ENCODE measurements at places on chromosomes 16 and 17.

- DNase-seq, result no peak
Observed at GRCh38 chr16:54107583-54108202, 178.9 kb downstream of the IRX3 start.

DNA sequence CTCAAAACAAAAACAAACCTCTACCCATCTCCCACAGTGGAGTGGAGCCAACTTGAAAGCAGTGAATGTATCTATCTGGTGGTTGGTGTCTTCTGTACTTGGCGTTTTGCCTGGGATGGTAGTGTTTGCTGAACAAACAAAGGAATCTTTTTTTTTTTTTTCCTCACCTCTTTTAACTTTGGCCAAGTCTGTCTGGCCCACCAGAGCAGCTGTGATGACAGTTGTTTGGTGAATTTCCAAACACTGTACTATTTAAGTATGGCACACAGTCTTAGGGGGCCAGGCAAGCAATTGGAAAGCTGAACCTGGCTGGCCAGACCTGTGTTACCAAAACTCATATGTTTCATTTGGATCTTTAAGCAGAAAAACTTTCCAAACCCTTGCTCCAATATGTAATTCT, 101.8 kb upstream of the CDH13 start:
- DNase-seq, result no peak

- DNase-seq, result no peak
Observed at GRCh38 chr17:81511804-81512561, 616 bp downstream of the ACTG1 start.

GRCh38 chr17:67628580-67629013, 89.1 kb upstream of the NOL11 start:
- no peak for DNase-seq

DNA sequence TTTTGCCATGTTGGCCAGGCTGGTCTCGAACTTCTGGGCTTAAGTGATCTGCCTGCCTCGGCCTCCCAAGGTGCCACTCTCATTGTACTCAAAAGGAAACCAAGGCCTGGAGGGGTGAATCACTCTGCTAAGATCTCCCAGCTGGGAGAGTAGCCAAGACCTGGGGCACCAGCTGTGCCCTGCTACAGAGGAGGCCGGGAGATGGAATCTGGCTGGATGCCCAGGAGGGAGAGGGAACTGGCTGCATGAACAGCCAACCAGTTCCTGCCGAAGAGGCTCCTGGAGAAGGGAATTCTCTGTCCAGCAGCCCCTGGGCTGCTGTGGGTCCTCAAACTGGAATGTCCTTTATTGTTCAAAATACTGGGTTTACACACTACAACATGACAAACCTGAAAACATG, 238.7 kb upstream of the CIBAR2 start:
- no peak for DNase-seq

- DNase-seq, result no peak
Observed at GRCh38 chr16:63461248-63461841, 1425.1 kb upstream of the CDH8 start.

- no peak for DNase-seq
Observed at GRCh38 chr16:81073560-81074330, 3.3 kb downstream of the C16orf46 start.

DNA sequence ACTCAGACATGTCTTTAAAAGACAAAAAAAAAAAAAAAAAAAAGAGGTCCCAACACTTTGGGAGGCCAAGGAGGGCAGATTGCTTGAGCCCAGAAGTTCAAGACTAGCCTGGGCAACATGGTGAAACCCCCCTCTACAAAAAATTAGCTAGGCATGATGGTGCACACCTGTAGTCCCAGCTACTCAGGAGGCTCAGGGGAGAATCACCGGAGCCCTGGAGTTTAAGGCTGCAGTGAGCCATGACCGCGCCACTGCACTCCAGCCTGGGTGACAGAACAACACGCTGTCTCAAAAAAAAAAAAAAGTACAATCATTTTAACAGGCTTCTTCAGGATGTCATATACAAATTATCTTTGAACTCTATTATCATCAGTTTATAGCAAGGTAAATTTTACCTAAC, 22.0 kb downstream of the C16orf87 start:
- no peak for DNase-seq

DNA sequence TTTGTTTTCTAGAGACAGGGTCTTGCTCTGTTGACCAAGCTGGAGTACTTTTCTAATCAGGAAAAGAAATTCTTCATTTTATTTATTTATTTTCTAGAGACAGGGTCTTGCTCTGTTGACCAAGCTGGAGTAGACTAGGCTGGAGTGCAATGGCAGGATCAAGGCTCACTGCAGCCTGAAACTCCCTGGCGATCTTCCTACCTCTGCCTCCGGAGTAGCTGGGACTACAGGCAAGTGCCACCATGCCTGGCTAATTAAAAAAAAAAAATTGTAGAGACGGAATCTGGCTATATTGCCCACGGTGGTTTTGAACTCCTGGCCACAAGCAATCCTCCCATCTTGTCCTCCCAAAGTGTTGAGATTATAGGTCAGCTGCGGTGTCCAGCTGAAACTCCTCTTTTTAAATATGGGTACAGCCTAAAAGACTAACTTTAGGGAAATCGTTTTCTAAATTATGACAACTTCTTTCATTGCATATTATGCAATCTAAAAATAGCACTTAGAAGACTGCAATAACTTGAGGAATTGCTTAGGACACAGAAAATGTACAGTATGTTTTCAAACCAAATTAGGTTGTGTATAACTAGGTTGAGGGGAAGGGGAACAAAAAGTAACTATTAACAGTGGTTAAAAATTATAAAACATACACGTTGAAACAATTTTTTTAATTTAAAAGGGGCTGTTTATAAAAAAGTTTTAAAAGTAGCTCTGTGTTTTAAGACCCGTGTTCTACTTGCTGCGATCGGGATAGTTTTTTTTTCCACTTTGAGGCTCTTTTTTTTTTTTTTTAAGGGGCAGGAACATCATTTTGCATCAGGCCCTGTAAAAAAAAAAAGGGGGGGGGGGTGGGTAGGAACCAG, 4.7 kb downstream of the PRAC1 start:
- DNase-seq, result no peak

GRCh38 chr17:41824086-41824485, 11.3 kb downstream of the FKBP10 start:
- no peak for DNase-seq

- DNase-seq, result no peak
Observed at GRCh38 chr16:71917900-71918299, 22.6 kb downstream of the IST1 start.

GRCh38 chr16:13587181-13587580, 332.8 kb upstream of the ERCC4 start:
- no peak for DNase-seq

- DNase-seq, result peak; percentile 22
Observed at GRCh38 chr17:74569020-74570003, 2.0 kb upstream of the CD300H start.

DNA sequence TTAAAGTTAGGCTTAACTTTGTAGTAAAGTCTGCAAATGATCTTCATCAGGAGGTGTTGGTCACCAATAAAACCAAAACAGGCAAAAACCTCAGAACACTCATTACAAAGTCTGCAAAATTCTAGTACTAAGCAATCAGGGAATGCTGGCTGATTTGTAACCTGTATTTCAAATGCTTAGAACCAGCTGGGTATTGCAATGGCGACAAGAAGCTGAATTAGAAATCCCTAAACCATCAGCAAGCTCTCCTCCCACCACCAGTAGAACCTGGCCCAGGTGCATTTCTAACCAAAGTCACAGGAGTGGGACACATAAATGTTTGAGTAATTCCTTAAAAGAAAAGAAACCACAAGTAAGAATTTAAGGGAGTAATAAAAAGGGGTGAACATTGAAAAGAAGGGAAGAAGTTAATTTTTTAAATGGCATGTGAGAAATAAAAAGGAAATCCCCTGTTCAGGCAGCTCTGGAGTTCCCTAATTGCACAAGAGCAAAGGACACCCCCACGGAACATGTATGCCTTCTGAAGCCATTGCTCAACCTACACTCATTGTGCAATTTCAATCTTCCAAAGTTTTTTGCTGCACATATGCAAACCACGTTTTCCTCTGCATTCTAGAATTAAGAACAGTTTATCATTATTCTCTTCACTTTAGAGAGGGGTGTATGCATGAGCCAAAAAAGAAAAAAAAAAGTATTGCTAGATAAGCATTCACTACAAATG, 102.9 kb downstream of the HIC1 start:
- DNase-seq, result no peak

DNA sequence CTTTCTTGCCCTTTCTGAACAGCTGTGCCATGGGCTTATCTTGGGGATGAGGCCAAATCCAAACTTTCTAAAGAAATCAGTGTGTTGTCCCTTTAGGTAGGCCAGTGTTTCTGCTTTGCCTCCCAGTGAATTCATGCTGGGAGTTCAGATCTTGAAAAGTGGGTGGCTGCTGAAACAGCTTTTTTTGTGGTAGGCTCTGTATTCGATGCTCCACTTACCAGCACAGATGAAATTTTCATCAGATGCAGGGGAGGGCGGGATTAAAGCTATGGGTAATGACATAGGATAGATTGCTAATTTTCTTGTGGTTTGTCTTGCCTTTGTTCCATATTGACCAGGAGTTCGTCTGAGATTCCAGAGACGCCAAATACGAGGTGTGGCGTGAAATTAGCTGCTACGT, 2.8 kb downstream of the SOCS7 start:
- no peak for DNase-seq

DNA sequence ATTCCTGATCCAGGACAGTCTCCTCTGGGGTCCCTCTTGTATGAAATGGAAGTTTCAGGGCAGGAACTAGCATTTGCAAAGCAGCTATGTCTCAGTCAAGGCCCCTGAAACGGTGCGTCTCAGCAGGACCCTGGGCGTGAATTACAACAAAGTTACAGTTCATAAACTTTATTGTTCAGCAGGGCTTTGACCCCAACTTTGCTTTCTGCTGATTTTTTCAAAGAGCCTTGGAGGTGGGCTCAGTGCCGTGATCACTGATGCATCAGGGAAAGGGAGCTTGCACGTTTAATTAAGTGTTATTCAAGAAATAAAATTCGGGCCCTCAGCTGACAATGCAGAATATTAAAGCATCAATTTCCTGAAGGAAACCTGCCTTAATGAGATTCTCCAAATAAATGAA, 260.1 kb upstream of the C16orf82 start:
- no peak for DNase-seq

- peak; percentile 100 for DNase-seq
Observed at GRCh38 chr17:78840780-78841611, at the start of gene USP36. Gene USP36, minus strand, starts transcription at chr17:78840814. Its CDS starts 4,451 bp downstream, at chr17:78836363.

- no peak for DNase-seq
Observed at GRCh38 chr16:48210747-48211146, 33.4 kb upstream of the LONP2 start.

- no peak for DNase-seq
Observed at GRCh38 chr17:71740866-71741265, 380.0 kb upstream of the SOX9 start.

- no peak for DNase-seq
Observed at GRCh38 chr16:47976636-47977210, 179.1 kb downstream of the ABCC12 start.

GRCh38 chr16:88202207-88202745, 180.5 kb upstream of the ZNF469 start:
- DNase-seq, result no peak

GRCh38 chr17:8954339-8954738, 11.2 kb downstream of the PIK3R5 start:
- no peak for DNase-seq

DNA sequence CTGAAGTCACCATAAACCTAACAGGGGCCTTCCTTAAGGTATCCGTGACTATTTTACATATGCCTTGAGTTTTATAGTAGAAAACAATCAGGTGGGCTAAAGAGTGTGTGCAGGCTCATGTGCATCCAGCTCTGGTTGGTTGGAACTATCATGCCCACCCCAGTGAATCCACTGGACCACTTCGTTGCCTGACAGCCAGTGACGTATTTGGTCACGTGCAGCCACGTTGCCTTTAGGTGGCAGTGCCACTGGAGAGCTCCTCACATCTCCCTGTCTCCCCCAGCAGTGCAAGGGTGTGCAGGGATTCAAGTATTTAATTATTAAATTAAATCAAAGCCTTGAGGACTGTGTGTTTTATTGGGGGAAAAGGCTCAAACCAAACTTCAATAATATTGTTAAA, 42.1 kb upstream of the DNAH17 start:
- DNase-seq, result no peak

DNA sequence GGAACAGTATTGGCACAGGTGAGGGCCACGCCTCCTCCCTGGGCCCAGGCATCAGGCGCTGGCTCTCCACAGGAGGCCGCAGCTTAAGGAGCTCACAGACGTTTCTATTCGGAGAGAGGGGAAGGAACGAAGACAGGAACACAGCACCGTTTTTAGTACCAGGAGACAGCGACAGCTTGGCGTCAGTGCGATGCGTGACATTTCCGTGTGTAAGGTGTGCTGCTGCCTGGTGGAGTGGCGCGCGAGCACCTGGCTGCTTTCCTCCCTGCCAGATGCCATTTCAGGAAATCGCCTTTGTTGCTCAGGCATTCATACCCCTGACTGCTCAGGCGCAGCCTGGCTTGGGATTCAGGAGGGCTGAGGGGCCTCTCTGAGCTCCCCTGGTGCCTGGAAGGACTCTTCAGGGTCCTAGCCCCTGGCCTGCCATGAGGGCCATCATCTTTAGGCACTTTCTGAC, 367.5 kb downstream of the CPPED1 start:
- DNase-seq, result no peak

GRCh38 chr17:42165751-42166150, 11.0 kb upstream of the RAB5C start:
- no peak for DNase-seq
